ENCODE measurements at places on chromosomes 3 and 15. TPM values are rescaled to one million over a fixed set of nuclear protein-coding genes. Genes with fewer than 3 reads are reported as not detected.

The SPG21 gene
- 40.4 TPM for total RNA-seq

The SHF gene
- total RNA-seq, result 2.4 TPM

The ANKRD63 gene
- not detected for total RNA-seq

The THBS1 gene
- total RNA-seq, result 43.3 TPM

The TMEM45A gene
- 0.23 TPM for total RNA-seq

The ZPLD1 gene
- not detected for total RNA-seq

The MST1 gene
- total RNA-seq, result 19.1 TPM

The COLQ gene
- 37.7 TPM for total RNA-seq

The GP5 gene
- 0.80 TPM for total RNA-seq
